ENCODE measurements at places on chromosomes 11 and 22. TPM values are rescaled to one million over a fixed set of nuclear protein-coding genes. Genes with fewer than 3 reads are reported as not detected.

Gene NEAT1
- polyA plus RNA-seq = 120 TPM

- DNase-seq = no peak
These were observed 15.0 kb downstream of the SIK3 start for GRCh38 chr11:117083011-117083935.

DNA sequence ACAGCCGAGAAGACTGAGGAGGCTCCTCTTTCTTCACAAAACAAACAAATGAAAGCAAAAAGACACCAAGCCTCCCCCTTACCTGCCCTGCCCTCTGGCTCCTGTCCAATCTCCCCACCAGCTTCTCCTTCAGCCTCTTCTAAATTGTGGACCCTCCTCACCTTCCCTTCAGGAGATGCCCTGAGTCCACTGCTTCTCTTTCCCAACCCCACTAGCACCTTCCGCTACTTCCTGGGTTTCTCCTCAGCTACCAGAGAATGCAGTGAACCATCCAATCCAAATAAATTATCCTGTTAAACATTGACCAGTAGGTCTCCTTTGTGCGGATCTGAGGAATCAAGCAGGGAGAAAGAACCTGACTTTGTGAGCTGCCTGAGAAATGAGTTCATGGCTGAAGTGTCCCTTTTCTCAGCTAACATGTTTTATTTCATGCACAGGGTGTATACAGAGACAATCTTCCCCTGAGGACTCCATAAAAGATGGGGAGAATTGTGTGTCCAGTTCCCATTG is 63.2 kb upstream of the VPREB1 start:
- DNase-seq = peak; percentile 78

DNA sequence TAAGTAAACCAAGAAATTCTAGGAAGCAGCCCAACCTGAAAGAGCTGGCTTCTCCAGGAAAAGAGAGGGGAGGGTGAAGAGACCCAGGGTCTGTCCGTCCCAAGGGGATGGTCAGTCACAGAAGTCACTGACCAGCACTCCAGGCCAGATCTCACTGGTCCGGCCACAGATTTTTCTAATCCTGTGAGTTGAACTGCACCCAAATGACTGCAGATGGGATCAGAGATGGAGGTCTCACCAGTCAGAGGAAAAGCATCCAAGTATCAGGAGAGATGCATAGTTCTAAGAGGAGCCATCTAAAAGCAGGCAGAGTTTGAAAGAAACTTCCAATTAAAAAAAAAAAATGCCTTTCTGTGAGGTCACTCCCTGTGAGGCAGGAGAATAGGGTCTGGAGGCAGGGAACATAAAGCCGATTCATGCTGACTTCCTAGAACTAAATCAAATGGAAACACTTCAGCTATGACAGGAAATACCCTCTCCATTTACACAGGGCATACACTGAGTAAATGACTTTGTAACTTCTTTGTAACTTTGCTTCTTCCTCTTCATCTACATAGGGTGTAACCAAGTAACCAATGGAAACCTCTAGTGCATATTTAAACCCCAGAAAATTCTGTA is 144.5 kb downstream of the CCDC34 start:
- DNase-seq = no peak

DNA sequence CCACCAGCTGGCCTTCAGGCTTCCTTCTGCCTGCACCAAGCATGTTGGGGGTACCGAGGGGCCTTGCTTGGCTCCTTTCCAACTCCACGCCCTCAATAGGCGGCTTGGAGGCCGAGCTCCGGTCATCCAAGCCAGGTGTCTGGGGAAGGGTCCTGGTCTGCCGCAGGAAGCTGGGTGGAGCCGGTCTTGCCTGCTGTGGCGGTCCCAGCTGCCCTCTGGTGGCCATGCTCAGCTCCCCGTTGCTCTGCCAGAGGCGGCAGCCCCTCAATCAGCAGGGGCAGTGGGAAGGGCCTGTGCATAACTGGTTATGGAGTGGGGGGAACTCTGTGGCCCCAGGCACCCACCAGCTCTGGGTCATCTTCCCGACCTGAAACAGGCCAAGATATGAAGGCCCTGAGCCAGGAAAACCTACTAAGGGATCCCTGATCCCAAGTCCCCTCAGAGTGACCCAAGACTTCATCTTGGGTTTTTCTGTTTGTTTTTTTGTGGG is 3.2 kb downstream of the ARVCF start:
- peak; percentile 61 for DNase-seq

Data from renal pelvis (tissue), 12 donors.